Foreskin keratinocyte (primary cell): ENCODE measurements at places on chromosomes 11 and 22. TPM values are rescaled to one million over a fixed set of nuclear protein-coding genes. Genes with fewer than 3 reads are reported as not detected.
A peak's percentile ranks its signal among the peaks of the same experiment; 100 is the strongest.

DAGLA gene
- 0.10 and 0.11 TPM in 2 replicates for polyA plus RNA-seq

RASD2 gene
- 0.06 and 0.10 TPM in 2 replicates for polyA plus RNA-seq

CST6 gene
- polyA plus RNA-seq = 0.25 and 0.78 TPM in 2 replicates

CNGA4 gene
- polyA plus RNA-seq = 0.03 TPM in 1 of 2 replicates, not detected in the other

OR52N4 gene
- not detected in 2 replicates for polyA plus RNA-seq

KCNJ1 gene
- not detected in 2 replicates for polyA plus RNA-seq

GGTLC2 gene
- not detected in 2 replicates for polyA plus RNA-seq

ZDHHC24 gene
- polyA plus RNA-seq = 7.8 and 9.7 TPM in 2 replicates

FAT3 gene
- 0.04 and 0.09 TPM in 2 replicates for polyA plus RNA-seq

OR51E2 gene
- polyA plus RNA-seq = not detected in 2 replicates

EMID1 gene
- not detected in 2 replicates for polyA plus RNA-seq

LRP4 gene
- 4.2 and 5.0 TPM in 2 replicates for polyA plus RNA-seq

- no peak for DNase-seq
These were observed 99.0 kb upstream of the LARGE1 start for GRCh38 chr22:34019190-34019845.

DNA sequence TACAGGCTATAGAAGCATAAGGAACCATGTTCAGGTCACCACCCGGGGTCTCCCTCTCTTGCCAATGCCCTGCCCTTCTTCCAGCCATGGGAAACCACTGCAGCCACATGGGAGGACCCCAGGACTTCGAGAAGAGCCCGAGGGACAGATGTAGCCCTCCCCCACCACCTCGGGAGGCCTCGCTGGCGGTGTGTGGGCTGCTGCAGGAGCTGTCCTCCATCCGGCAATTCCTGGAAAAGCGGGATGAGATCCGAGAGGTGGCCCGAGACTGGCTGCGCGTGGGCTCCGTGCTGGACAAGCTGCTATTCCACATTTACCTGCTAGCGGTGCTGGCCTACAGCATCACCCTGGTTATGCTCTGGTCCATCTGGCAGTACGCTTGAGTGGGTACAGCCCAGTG is 14.5 kb downstream of the HTR3A start:
- DNase-seq = no peak

DNA sequence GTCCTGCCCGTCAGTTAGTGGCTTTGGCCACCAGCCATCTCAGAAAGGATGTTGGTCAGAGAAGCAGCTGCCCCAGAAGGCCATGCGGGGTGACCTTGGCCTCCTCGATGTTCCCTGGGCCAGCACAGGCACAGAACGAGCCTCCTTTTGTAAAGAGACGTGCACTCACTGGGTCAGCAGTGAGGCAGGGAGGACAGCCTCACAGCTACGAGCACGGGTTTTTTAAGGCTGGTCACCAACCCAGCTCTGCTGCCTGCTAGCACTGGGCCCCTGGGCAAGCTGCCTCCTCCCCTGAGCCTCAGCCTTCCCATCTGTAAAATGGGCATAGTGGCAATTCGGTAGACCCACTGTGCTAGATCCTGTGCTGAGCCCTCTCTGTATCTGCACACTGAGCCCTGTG is 10.8 kb downstream of the IGLL1 start:
- DNase-seq = no peak

DNA sequence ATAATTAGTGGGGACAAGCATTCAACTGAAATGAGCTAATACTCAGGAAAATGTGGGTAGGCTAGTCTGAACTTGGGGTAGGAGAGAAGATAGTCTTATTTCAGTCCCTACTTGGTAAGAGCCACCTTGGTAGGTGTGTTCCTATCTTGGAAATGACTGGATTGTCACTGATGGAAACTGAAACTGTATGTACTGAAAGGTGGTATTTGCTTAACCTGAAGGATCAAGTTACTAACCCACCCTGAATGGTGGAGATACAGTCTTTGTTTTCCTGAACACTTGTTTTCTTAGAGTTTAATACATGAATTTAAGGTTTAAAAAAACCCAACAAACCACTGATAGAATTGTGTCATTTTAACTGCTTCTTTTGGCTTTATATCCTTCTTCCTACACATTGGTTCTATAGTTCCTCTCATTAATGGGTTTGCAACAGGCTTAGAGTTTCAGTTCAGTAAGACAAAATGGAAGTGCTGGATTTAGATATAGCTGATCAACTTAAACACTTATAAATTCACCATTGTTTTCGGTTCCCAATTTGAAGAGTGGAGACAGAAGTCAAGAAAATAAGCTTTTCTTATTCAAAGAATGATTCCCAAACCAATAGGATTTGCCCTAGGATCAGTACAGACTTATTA is 4.2 kb downstream of the FAR1 start:
- DNase-seq = no peak

DNA sequence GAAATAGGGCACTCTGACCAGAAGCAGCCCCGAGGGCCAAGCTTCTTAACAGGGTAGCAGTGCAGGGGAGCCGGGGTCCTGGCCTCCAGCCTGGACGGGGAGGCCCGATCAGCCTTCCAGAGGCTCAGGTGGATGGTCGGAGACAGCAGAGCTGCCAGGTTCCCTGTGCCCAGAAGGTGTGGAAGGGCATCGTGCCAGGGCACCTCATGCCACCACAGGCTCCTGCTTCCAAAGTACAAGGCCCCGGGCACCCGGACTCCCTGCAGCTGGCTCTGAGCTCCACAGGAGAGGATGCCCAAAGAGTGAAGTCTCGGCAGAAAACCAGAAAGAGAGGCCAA is 14.3 kb downstream of the EHD1 start:
- DNase-seq = no peak

DNA sequence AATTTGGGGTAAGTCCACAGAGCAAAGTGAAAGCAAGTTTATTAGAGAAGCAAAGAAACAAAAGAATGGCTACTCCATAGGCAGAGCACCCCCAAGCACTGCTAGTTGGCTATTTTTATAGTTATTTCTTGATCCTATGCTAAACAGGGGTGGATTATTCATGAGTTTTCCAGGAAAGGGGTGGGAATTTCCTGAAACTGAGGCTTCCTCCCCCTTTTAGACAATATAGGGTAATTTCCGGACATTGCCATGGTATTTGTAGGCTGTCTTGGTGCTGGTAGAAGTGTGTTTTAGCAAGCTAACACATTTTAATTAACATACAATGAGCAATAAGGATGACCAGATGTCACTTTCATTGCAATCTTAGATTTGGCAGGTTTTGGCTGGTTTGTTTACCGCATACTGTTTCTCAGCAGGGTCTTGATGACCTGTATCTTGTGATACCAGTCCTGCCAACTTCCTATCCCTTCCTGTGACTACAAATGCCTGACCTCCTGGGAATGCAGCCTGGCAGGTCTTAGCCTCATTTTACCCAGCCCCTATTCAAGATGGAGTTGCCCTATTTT is 937 bp upstream of the C1QTNF6 start:
- peak; percentile 94 for DNase-seq

GRCh38 chr11:128669506-128670270 is 24.2 kb upstream of the FLI1 start:
- no peak for DNase-seq

GRCh38 chr11:64804346-64805210 is 1.6 kb upstream of the MAP4K2 start:
- no peak for DNase-seq

GRCh38 chr22:46259374-46259773 is 3.8 kb downstream of the PKDREJ start:
- no peak for DNase-seq

DNA sequence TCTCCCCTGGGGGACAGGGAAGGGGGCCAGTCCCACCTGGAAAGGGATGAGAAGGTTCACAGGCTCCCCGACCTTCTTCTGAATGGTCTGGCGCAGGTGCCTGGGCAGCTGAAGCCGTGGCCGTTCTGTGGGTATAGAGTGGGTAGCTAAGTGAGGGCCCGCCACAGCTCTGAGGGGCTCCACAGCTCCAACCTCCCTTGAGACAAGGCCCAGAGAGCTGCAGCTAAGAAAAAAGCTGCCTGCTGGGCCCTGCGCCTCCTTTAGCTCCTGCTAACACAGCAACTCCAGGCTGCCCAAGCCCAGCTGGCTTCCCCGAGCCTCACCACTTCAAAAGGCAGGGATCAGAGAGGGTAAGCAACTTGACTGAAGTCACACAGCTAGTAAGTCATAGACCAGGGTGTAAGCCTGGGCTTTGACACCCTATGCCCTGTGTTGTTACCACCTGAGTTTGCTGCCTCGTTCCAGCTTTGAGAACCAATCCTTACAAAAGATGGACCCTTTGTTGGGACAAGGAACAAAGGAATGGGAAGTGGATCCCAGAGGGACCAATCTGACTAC is 18.5 kb downstream of the MYBPC3 start:
- no peak for DNase-seq

- no peak for DNase-seq
These were observed 9.5 kb upstream of the UPB1 start for GRCh38 chr22:24485608-24486007.

GRCh38 chr22:36347094-36347493 is 40.7 kb downstream of the MYH9 start:
- no peak for DNase-seq

DNA sequence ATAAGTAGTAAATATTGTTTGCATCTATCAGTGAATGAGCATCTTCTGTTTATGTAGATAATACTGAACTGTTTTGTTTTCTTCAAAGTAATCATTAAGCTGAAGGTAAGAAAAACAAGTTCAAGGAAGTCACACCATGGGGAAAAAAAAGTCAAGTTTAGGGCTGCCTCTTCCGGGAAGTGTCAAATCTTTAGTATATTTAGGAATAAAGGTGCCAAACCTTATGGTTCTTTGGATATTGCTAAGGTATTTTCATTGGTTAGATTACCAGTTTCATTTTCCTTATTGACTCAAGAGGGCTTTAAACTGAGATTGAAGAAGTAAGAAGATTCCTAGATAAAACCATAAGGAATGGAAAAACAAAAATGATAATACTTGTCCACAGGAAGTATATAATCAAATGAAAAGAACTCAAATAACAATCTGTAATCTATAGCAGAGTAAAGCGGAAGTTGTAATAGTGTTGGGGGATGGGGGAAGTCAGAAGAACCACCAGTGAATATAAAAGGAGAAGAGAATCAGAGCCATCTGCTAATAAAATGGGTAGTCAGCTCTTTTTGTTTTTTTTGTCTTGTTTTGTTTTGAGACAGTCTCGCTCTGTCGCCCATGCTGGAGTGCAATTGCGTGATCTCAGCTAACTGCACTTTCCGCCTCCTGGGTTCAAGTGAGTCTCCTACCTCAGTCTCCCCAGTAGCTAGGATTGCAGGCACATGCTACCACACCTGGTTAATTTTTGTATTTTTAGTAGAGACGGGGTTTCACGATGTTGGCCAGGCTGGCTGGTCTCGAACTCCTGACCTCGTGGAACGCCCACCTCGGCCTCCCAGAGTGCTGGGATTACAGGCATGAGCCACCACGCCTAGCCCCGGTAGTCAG is 2.3 kb downstream of the ATM start:
- DNase-seq = no peak

GRCh38 chr11:123588117-123588863 is 66.1 kb downstream of the SCN3B start:
- no peak for DNase-seq

GRCh38 chr11:68342459-68343158 is 30.2 kb downstream of the LRP5 start:
- peak; percentile 38 for DNase-seq

GRCh38 chr11:70078095-70078780 is at the start of gene ANO1:
Gene ANO1 (plus strand): TSS chr11:70078317. CDS start chr11:70078607, 290 bp downstream.
- DNase-seq = no peak

DNA sequence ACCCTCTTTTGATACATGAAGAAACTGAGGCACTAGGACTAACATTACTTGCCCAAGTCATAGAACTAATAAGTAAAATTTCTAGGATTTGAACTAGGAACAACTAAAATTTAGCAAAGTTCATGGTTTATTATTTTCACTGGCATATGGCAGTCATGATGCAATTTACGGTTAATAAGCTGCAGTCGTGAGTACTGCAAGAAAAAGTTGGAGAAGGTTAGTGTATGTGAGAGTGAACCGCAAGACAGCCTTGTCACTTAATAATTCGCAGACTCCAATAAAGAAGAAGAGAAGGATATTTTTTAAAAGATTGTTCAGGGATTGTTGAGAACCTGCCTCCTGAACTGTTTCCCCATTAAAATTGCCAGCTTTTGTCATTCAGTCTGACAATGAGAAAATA is 663.4 kb upstream of the TENM4 start:
- no peak for DNase-seq

DNA sequence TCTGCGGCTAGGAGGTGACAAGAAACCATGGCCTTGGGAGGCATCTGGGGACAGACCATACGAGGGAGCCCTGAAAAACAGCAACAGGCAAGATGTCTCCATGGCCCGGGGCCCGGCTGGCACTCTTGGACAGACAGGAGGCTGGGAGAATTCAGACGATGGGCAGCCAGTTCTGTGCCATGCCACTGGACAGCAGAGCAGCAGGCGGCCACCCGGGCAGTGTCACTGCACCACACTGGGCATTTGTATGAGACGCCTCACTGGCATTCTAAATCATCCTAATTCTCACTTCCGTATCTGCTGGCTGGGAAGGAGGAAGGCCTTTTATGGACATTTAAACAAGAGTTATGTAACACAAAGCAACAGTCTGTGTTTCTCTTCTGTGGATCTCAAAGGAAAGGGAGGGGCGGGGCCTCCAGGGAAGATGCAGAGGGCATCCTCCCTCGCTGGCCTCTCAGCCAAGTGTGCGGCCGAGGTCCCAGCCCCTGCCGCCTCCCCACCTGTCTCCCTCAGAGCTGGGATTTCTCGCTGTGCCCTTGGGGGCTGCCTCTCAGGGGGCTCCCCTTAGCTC is 350.3 kb downstream of the SHANK2 start:
- DNase-seq = no peak

DNA sequence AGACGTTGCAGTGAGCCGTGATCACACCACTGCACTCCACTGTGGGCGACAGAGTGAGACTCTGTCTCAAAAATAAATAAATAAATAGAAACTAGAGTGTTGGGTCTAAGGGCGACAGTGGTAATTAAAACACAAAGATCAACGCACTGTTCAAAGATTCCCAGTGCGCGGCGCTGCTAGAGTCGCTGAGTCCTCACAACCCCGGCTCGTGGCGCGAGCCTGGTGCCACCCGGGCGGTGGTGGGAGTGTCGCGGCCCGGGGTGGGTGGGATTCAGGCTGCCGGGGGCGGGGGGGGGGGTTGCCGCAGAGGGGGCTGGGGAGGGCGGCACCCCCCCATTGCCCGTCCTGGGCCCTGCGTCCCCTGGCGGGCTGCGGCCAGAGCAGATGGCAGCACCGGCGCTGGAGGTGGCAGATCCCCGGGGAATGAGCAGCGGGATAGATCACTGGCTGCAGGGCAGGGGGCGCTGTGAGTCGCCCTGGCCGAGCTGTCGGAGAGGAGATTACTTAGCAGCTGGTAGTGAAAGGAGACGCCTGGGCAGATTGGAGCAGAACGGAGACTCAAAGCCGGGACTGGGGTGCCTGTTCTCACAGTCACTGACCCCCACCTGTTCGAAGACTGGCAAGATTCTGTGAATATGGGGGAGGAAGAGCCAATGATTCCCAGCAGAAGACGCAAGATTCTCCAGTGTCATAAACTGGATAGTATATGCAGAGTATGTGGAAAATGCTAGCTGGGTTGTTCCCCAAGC is 30.2 kb upstream of the APOBEC3A start:
- no peak for DNase-seq

- DNase-seq = no peak
These were observed 14.0 kb upstream of the NRIP3 start for GRCh38 chr11:9017773-9018172.

DNA sequence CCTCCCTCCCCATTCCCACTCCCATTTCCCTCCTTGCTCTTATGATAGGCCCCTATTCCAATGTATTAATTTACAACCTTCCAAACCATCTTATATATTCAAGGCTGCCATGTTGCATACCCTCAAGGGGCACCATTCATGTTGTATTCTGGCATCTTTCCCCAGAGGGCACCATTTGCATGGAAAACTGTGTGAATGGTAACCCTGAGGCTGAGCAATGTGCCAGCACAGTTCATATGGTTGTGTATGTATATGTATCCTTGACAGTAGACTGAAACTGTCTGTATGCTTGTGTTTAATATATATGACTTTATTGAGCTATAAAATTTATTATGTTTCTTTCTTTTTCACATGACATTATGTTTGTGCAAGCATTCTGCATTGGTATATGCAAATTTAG is 7.3 kb downstream of the RASSF10 start:
- no peak for DNase-seq
